Hair follicular keratinocyte (primary cell): ENCODE measurements at places on chromosomes 6 and 20. TPM values are rescaled to one million over a fixed set of nuclear protein-coding genes. Genes with fewer than 3 reads are reported as not detected.

Gene TREML1
- total RNA-seq, result 0.78 TPM in 1 of 2 replicates, not detected in the other

Gene ATP6V1G2
- total RNA-seq, result 0.11 and 0.16 TPM in 2 replicates

Gene IRF4
- total RNA-seq, result not detected in 2 replicates

Gene RAMACL
- total RNA-seq, result 0.55 TPM in 1 of 2 replicates, not detected in the other

Gene SLC16A10
- total RNA-seq, result not detected in 2 replicates

Gene LINC00237
- not detected in 2 replicates for total RNA-seq

Gene SASH1
- 3.0 and 4.4 TPM in 2 replicates for total RNA-seq

Gene OR12D3
- not detected in 2 replicates for total RNA-seq

Gene ARMH2
- not detected in 2 replicates for total RNA-seq

Gene HLA-DPB1
- total RNA-seq, result 0.70 and 2.8 TPM in 2 replicates

Gene NKX2-2
- not detected in 2 replicates for total RNA-seq

Gene DSP
- 168 and 255 TPM in 2 replicates for total RNA-seq

Gene COX4I2
- total RNA-seq, result not detected in 2 replicates

Gene SIRPD
- total RNA-seq, result not detected in 2 replicates

Gene GMNN
- 21.7 and 43.6 TPM in 2 replicates for total RNA-seq

Gene TP53TG5
- total RNA-seq, result not detected in 2 replicates

Gene HLA-C
- total RNA-seq, result 68.8 and 90.9 TPM in 2 replicates

Gene HECA
- total RNA-seq, result 12.1 and 17.3 TPM in 2 replicates

Gene F13A1
- not detected in 2 replicates for total RNA-seq

Gene CGAS
- total RNA-seq, result 2.7 and 6.3 TPM in 2 replicates

Gene SLC17A2
- total RNA-seq, result not detected in 2 replicates

Gene RBPJL
- not detected in 2 replicates for total RNA-seq

Gene NKX2-4
- total RNA-seq, result not detected in 2 replicates

Gene TNF
- total RNA-seq, result 3.3 and 4.5 TPM in 2 replicates

Gene SERPINB6
- total RNA-seq, result 69.9 and 82.2 TPM in 2 replicates
